Adipose tissue (tissue), 3 donors: ENCODE measurements at places on chromosomes 5 and 9. TPM values are rescaled to one million over a fixed set of nuclear protein-coding genes. Genes with fewer than 3 reads are reported as not detected.

The FBXW11 gene
- 12.4 TPM for polyA plus RNA-seq

The SLC6A18 gene
- not detected for polyA plus RNA-seq

The NPR3 gene
- 2.3 TPM for polyA plus RNA-seq

The ZNF474 gene
- 0.34 TPM for polyA plus RNA-seq

The OTP gene
- polyA plus RNA-seq = not detected

The FKTN gene
- polyA plus RNA-seq = 3.0 TPM

The ACTBL2 gene
- polyA plus RNA-seq = not detected

The PHF24 gene
- polyA plus RNA-seq = 0.19 TPM

The EPB41L4A gene
- polyA plus RNA-seq = 2.9 TPM

The TYRP1 gene
- not detected for polyA plus RNA-seq

The GFI1B gene
- polyA plus RNA-seq = not detected

The IL3 gene
- polyA plus RNA-seq = not detected

The C1QTNF2 gene
- 0.14 TPM for polyA plus RNA-seq

The SVEP1 gene
- 12.3 TPM for polyA plus RNA-seq

The TAS2R1 gene
- polyA plus RNA-seq = not detected

The SLC28A3 gene
- polyA plus RNA-seq = 0.22 TPM

The KLF4 gene
- 11.6 TPM for polyA plus RNA-seq

The INPP5E gene
- 4.8 TPM for polyA plus RNA-seq

The SPATA31A7 gene
- not detected for polyA plus RNA-seq

The CTNNAL1 gene
- 26.5 TPM for polyA plus RNA-seq

The GNA14 gene
- polyA plus RNA-seq = 0.83 TPM

The PCDHA13 gene
- 0.11 TPM for polyA plus RNA-seq

The ADAMTS6 gene
- 0.67 TPM for polyA plus RNA-seq

The WNK2 gene
- polyA plus RNA-seq = 1.3 TPM

The ALDH1A1 gene
- 69.0 TPM for polyA plus RNA-seq

The ZFP2 gene
- 0.61 TPM for polyA plus RNA-seq

The FCN2 gene
- 3.1 TPM for polyA plus RNA-seq

The EXOSC3 gene
- polyA plus RNA-seq = 23.7 TPM

The BHMT gene
- polyA plus RNA-seq = 0.24 TPM

The FAM221B gene
- not detected for polyA plus RNA-seq

The IFNA2 gene
- polyA plus RNA-seq = not detected

The AIF1L gene
- 46.2 TPM for polyA plus RNA-seq

The TMEM203 gene
- 16.8 TPM for polyA plus RNA-seq

The STING1 gene
- 8.0 TPM for polyA plus RNA-seq

The PCDHGA5 gene
- 0.52 TPM for polyA plus RNA-seq

The RAPGEF6 gene
- 1.2 TPM for polyA plus RNA-seq

The LURAP1L gene
- polyA plus RNA-seq = 18.7 TPM

The ANGPTL2 gene
- 96.1 TPM for polyA plus RNA-seq

The TCF7 gene
- polyA plus RNA-seq = 1.7 TPM

The GPR107 gene
- polyA plus RNA-seq = 11.0 TPM

The SPATA31E1 gene
- polyA plus RNA-seq = not detected

The GFPT2 gene
- polyA plus RNA-seq = 149 TPM

The GPR151 gene
- polyA plus RNA-seq = not detected

The PCDHGC3 gene
- polyA plus RNA-seq = 21.7 TPM

The C5orf15 gene
- 17.7 TPM for polyA plus RNA-seq

The IFNK gene
- polyA plus RNA-seq = not detected

The PHF19 gene
- 4.1 TPM for polyA plus RNA-seq

The CSF2 gene
- polyA plus RNA-seq = not detected

The MAT2B gene
- polyA plus RNA-seq = 24.0 TPM

The GPR21 gene
- not detected for polyA plus RNA-seq

The FAM78A gene
- polyA plus RNA-seq = 1.7 TPM

The GARNL3 gene
- 7.5 TPM for polyA plus RNA-seq

The TPPP gene
- 2.7 TPM for polyA plus RNA-seq

The SCGB3A2 gene
- not detected for polyA plus RNA-seq
